ENCODE measurements at places on chromosomes 3 and 15. TPM values are rescaled to one million over a fixed set of nuclear protein-coding genes. Genes with fewer than 3 reads are reported as not detected.

The CPN2 gene
- total RNA-seq, result not detected

GRCh38 chr3:101268141-101268540, 52.2 kb downstream of the IMPG2 start:
- DNase-seq, result no peak

The THOC7 gene
- 101 TPM for total RNA-seq

- no peak for DNase-seq
Observed at GRCh38 chr3:69367586-69367985, 18.3 kb downstream of the FRMD4B start.

DNA sequence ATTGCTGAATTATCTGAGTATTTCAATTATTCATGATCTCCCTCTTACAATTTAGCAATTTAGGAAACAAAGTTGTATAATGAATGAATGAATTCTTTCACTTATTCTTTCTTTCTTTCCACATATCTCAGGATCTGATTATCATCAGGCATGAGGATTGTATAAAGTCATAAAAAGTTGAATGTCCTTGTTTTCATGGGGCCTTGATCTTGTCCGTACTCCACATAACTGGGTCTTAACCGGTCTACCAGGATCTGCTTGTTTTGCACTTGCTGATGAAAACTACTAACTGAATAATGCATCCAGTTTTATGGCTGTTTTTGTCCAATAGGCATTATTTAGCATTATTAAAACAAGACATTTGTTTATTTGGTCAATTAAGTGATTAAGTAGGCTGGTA, 12.6 kb downstream of the C3orf85 start:
- DNase-seq, result no peak

DNA sequence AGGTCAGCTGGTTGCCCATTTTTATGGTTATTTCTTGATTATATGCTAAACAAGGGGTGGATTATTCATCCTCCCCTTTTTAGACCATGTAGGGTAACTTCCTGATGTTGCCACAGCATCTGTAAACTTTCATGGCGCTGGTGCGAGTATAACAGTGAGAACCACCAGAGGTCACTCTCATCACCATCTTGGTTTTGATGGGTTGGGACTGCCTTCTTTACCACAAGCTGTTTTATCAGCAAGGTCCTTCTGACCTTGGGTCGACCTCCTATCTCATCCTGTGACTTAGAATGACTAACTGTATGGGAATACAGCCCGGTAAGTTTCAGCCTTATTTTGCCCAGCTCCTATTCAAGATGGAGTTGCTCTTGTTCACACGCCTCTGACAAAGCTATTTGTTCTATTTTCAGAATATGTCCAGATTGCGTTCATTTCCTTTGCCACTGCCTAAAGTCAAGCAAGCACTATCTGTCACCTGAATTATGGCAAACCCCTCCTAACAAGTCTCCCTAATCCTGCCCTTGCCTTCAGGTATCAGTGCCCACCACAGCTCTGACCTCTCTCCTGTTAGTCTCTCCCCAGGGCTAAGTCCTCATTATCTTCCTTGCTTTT, 308.5 kb downstream of the ROBO2 start:
- no peak for DNase-seq

The MASP1 gene
- total RNA-seq, result 0.05 TPM

DNA sequence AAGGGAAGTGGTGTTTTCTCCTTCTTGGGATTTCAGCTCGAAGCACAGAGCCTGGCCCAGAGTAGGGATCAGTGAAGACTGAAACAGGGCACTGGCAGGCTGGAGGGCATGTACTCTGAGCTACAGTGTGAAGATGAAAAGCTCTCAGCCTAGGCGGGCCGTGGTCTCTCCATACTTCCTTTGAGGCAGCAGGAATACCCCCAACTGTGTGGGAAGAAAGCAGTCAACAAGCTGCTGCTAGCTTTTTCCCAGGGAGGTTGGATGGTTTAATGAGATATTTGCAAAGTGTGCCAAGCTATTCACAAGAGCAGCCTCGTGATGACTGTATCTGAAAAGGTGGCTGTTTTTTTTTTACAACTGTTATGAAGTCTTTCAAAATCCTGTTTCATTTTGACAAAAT, 47.2 kb downstream of the NMNAT3 start:
- no peak for DNase-seq

DNA sequence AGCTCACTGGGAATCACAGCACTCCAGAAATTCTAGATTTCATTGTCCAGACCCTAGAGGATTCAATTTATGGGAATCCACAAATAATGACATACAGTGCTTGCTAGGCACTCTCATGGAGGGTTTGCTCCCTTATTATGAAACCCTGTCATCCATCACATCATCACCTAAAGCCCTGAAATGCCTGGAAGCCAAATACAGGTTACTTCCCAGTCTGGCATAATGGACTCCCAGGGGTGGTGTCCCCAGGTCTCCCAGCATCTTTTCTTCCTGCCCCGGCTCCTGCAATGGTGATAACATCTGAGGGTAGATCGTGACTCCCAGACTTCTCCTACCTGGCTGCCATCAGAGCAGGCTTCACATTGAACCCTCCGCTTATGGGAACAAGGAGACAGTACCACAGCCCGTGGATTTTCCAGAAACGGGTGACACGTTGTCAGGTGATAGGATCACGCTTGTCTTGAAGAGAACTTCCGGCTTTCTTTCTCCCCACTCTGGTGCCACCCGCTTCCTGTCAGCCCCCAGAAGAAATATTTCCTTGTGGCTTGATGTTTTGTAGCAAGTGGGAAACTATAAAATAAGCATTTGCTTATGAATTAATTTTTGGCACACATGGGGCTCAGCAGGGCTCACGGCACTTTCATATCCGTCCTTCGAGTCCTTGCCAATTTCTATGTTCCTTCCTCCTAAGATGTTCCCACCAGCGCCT, 238.7 kb upstream of the BHLHE40 start:
- no peak for DNase-seq

The SLC24A5 gene
- total RNA-seq, result not detected

DNA sequence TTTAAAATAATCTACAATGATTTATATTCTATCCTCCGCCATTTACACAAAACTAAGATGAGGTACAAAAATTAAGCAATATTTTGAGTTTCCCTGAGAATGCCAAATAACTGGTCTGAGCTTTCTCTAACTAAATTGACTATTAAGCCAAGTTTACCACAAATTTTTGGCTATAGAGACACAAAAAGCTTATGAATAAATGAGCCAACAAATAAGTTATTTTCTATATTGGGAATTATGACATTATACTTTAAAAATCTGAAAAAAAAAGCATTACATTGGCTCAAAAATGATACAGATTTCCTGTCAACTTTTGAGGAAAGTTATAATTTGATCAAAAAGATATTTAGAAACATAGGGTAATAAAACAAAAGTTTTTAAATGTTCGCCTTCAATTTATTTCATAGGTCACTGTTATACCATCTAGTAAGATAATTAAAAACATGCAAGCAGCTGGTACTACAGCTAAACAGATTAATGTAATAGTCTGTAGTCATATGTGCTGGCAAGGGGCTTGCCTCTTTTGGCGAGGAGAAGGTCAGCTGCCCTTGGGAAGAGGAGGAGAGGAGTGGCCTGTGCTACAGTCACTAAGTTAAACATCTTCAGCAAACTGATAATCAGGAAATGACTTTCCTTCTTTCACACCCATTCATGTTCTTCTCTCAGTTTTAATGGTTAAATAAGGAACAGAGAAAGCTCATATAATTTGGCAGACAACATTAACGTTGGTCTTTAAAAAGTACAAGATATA, 318.5 kb downstream of the TBC1D5 start:
- no peak for DNase-seq

GRCh38 chr3:122973893-122974615, 53.5 kb downstream of the SEMA5B start:
- no peak for DNase-seq

GRCh38 chr3:5462086-5462485, 274.6 kb downstream of the EDEM1 start:
- no peak for DNase-seq

GRCh38 chr3:97161169-97161568, 346.8 kb downstream of the EPHA6 start:
- DNase-seq, result no peak

DNA sequence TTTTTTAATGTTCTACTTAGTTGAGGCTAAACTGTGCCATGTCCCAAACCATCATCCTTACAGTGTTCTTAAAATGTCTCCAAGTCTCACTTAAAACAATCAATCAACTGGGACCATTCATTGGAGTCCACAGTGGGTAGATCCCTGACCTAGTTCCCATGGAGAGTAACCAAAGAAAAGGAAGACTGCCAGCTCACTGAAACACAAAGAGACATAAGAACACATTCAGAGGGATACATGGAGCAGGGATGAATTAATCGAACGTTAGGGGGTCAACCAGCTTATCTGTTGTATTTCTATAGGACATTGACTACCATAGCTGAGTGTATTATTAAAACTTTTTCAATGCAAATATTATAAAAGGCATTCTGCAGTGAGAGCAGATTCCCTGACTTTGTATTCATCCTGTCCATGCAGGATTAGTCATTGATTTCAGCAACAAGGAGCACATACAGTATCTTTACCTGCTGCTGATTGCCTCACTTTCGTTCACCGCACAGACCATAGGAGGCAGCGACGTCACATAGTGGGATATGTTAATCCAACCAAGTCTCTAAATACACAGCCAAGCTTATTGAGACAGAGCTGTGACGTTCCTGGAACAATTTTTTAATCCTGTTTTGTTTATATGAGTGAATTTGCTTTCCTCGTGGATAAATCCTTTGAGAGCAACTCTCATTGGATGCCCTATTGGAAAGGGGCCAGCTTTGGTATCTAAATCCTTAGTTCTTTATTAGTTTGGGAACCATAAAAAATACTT, 364.9 kb upstream of the RBMS3 start:
- DNase-seq, result no peak

The RGMA gene
- total RNA-seq, result 0.13 TPM

- DNase-seq, result no peak
Observed at GRCh38 chr15:66483131-66483566, 14.4 kb downstream of the SNAPC5 start.

GRCh38 chr3:170240671-170241070, 18.4 kb downstream of the PRKCI start:
- no peak for DNase-seq

The SAMMSON gene
- not detected for total RNA-seq

- DNase-seq, result no peak
Observed at GRCh38 chr3:160213191-160213590, 12.0 kb upstream of the C3orf80 start.

DNA sequence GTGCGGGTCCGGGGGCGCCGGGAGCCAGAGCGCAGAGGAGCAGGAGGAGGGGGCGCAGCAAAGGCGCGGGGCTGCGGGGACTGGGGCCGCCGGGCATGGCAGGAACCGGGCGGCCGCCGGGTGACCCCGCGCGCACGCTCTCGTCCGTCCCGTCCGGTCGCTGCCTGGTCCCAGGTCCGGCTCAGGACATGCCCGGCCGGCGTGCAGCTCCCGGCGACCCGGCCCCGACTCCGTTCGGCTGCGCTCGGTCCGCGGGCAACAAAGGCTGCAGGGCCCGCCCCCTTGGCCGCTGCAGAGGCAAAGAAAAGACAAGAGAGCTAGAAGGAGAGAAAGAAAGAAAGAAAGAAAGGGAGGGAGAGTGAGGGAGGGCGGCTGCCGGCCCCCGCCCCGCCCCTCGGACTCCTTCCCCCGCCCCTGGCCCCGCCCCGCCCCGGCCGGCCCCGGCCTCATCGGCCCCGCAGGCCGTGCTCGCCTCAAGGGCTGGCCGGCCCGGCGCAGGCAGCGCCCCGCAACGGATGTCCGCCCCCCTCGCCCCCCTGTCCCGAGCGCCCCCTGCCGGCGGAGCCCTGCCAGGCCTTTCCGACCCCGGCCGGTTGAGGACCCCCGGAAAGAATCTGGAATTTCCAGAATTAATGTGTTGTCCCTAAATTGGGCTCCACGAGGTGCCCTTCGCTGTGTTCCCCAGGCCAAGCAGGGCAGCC, at the start of gene ADAMTS7:
ADAMTS7 (minus strand) TSS at position 341 of the 701 bp plus-strand sequence; CDS start at position 97, 244 bp downstream.
- DNase-seq, result no peak

DNA sequence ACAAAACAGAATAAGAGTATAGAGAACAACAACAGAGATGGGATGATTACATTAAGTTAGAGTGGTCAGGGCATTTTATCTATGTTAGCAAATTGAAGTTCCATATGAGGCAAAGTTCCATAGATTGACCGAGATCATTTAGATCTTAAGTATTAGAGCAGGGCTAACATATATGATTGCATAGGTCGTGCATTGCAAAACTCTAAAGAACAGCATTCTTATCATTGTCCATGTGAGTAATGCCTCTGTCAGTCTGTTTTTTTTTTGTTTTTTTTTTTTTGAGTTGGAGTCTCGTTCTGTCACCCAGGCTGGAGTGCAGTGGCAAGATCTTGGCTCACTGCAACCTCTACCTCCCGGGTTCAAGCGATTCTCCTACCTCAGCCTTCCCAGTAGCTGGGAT, 341.7 kb upstream of the KCNH8 start:
- DNase-seq, result no peak

DNA sequence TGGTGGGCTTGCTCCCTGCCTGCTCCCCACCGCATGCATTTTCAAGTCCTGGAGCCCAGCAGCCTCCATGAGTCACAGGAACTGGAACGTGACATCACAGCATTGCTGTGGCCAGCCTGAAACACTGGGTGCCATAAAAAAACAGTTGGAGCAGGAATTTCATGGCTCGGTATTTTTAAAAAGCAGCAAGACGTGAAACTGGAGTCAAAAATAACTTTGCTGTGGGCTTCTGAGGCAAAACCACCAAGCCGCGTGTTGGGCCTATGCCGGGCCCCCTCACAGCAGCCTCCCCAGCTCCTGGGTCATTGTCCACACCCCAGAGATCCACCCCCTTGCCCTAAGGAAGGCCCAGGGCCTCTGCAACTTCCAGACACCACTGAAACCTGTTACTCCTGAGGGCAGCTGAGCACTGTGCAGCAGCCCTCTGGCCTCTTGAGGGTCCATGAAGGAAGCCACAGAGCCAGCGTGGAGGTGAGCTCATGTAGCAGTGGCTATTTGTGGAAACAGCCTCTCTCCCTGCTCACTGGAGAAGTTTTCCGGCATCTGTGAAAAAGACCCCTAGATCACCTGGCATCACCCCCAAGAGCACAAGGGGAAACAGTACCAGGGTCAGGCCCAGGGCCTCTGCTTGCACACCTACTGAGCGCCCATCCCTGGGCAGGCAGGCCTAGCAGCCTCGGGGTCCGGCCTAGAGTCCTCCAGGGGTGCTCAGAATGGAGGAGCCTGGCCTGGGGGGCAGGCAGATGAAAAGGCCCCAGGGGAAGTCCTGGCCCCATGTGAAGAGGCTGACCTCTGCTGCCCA, 34.0 kb upstream of the DUSP7 start:
- DNase-seq, result no peak

DNA sequence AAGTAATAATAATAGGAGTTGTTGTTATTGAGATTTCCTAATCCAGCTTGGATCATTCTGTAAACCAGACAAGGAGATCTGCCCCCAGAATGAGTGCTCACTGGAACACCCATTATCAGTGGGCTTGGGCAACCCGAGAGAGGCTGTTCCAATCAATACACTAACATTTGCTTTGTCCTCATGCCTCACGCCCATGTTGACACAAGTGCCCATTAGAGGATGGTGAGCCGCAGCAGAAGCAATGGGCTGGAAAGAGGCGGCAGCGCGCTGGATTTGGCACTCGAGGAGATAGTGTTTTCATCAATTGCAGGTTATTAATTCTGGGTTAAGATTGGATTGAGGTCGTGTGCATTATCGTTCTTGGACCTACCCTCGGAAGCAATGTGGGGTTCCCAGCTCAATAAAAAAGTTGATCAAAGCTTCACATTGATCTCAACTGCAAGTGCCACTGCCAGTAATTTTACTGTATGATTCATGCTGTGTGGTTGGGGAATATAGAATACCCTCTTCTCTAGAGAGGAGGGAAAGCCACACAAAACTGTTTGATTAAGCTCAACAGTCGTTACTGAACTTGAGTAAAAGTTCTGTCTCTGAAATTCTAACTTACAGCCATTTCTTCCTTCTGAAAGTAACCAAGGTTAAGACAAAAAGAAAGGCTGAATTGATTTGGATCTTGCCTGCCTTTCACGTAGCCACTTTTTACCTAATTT, 15.7 kb downstream of the LYZL4 start:
- DNase-seq, result no peak
